Dermis lymphatic vessel endothelial cell (primary cell): ENCODE measurements at places on chromosomes 7 and 10. TPM values are rescaled to one million over a fixed set of nuclear protein-coding genes. Genes with fewer than 3 reads are reported as not detected.

The IL2RA gene
- total RNA-seq: not detected in 2 replicates

The CPN1 gene
- total RNA-seq: not detected in 2 replicates

The NYAP1 gene
- total RNA-seq: 1.6 and 2.3 TPM in 2 replicates

The LOXL4 gene
- 0.17 and 0.33 TPM in 2 replicates for total RNA-seq

The PARG gene
- 19.6 and 30.3 TPM in 2 replicates for total RNA-seq

The SPDYE2 gene
- total RNA-seq: not detected in 2 replicates

The GPRIN2 gene
- total RNA-seq: not detected in 2 replicates

The SLC26A5 gene
- total RNA-seq: 1.5 and 2.3 TPM in 2 replicates

The TAS2R4 gene
- 0.33 and 0.86 TPM in 2 replicates for total RNA-seq

The KDM7A gene
- 9.3 and 12.9 TPM in 2 replicates for total RNA-seq
